ENCODE measurements at places on chromosomes 11 and 22.

- DNase-seq = no peak
Measured at GRCh38 chr11:100637706-100638105, 49.4 kb upstream of the ARHGAP42 start.

DNA sequence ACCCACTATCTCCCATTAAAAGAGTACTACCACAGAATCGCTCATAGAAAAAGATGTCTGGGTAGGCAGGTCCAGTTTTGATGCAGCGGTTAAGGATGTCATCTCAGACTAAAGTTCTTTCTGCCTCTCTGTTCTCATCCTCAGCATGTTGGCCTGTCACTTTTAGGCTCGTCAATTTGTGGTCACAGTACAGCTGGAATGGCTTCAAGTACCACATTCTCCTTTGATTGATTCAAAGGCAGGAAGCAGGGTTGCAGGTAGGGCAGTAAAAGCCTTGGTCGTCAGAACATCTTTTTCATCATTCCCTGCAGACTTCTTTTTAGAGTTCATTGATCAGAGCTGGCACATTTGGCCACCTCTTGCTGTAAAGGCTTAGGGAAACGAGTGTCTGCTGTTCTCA, 28.7 kb downstream of the SDHD start:
- DNase-seq = no peak

- peak; percentile 89 for DNase-seq
Measured at GRCh38 chr11:118921929-118922744, 3.6 kb downstream of the BCL9L start.

DNA sequence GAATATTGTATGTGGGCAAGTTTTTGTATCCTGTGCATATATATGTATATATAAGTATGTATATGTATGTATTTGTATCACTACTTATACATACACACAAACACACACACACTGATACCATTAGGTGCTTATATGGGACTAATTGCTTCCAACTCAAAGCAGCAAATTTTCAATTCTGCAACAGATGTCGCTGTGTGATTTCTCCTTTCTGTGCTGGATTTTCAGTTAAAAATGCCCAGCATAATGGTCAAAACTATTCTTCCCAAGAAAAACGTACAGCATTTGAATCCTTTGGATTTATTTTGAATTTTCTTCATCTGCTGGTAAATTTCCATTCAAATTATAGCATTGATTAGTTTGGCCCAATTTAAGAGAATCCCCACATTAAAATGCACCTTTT, 4.3 kb downstream of the CADM1 start:
- no peak for DNase-seq

DNA sequence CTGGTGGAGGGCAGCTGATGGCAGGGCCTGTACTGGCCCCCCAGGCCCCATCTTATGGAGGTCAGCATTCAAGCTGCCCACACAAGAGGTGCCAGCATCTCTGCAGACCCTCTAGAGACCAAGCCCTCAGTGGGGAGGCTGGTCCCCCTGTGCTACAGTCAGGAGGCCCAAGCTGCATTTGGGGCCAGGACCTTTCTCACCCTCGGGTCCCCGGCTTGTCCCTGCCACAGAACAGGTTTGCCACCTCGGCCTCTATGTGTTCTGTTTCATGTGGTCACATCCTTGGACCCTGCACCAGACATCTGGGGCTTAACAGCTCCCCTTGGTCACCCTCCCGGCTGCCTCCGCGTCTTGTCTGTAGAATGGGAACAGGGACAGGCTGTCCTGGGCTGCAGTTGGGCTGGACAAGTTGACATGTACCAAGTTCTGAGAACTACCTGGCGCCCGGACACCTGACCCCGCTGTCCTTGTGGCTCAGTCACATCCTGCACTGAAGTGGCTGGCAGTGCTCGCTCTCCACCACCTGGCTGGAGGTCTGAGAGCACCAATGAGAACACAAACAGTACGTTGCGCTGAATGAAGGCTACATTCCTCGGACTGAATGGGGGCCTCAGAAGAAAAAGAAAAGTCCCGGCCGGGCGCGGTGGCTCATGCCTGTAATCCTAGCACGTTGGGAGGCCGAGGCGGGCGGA, 2.7 kb upstream of the PLXNB2 start:
- DNase-seq = no peak

GRCh38 chr22:48096411-48096810, 1334.0 kb downstream of the TBC1D22A start:
- no peak for DNase-seq

DNA sequence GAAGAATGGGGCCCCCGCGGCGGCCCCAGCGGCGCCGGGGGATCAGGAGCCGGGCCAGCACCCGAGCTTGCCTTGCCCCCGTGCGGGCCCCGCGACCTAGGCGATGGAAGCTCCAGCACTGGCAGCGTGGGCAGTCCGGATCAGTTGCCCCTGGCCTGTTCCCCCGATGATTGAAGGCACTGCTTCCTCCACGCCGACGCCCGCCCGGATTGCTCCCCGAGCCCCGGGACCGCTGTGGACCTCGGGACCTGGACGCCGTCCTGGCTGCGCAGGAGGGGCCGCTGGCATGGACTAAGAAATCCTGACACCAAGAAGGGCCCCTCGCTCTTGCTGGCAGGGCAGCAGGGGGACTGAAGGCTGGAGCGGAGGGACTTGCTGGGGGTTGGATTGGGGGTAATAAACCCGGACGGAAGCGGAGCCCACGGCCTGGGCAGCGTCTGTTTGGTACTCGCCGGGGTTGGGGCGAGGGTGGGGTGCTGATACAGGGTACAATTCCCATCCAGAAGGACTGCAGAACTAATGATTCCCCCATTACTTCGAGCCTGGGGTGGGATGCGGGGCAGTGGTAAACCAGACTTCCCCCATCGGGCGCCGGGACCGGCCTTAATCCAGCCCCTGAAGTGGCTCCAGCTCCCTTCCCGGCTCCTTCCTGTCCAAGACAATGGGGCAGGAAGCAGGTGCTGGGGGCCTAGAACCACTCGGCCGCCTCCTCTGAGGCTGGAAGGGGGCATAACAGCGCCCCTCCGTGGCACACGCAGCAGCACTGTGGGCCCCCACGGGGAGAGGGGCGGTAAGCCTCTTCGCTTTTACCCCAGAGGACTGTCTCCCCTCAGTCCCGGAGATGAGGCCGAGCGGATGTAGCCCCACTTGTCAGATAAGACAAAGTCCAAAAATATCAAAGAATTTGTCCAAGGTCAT, 1.0 kb downstream of the CCDC85B start:
- DNase-seq = peak; percentile 59

GRCh38 chr11:10628508-10629236, 60.2 kb upstream of the LYVE1 start:
- no peak for DNase-seq

GRCh38 chr11:102010776-102011494, 36.3 kb upstream of the CFAP300 start:
- peak; percentile 83 for DNase-seq

- no peak for DNase-seq
Measured at GRCh38 chr22:42287174-42287890, 16.9 kb upstream of the TCF20 start.

DNA sequence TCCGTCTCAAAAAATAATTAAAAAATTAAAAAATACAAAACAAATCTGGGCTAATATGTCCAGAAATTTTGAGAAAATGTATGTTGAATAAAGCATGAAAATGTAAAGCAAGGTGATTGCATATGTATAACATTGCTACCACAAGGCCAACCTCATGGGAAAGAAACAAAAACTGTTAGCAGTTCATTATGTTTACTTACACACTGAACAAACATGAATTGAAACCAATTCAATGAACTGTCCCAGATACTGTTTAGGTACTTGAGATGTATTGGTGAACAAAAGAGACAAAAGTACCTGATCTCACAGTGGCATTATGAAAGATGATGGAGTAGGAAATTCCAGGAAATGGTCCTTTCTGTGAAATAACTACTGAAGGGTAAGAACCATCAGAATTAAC, 43.8 kb upstream of the IGLL5 start:
- no peak for DNase-seq

DNA sequence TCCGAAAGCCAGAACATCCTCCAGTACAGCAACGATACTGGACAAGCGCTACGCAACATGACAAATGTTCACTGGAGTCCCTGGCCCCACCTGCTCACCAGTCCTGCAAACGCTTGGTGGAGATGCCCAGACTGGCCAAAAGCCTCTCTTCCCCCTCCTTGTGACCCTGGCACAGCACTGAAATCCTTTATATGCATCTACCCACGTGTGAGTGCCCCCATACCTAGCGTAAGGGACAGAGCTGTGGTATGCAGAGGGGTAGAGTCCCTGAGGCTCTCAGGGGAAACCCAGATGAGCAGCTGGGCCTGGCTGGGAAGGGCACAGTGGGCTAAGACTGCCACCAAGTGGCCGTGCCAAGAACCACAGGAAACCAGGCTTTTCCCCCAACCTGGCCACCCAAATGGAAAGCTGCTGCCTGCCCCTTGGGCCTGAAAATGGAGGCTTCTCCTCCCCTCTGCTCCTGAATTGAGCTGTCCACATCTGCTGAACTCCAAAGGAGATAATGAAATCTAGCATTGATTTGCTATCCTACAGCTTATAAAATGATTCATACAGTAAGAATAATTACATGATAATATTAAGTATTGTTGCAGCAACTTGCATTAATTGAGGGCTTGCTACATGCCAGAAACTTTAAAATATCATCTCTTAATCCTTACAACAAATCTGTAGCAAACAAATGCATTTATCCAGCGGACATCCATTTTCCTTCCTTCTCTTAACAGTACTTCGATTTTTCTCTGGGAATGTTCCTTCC, 24.8 kb upstream of the TTC12 start:
- DNase-seq = peak; percentile 64

DNA sequence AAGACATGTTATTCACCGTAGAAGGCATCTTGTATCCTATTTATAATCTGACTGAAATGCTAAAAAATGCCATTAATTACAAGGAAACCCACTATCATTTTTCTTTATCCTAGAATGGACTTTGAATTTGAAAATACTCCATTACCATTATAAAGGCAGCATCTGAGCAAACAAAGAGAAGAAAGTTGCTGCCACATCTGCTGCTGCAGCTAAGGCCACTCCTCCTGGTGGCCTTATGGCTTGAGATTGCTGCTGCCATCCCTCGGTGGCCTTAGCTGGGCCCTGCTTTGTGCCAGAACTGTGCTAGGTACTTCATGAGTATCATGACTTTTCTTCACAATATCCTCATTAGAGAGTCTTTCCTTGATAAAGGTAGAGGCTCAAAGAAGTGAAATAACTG, 1210.1 kb upstream of the TENM4 start:
- no peak for DNase-seq

DNA sequence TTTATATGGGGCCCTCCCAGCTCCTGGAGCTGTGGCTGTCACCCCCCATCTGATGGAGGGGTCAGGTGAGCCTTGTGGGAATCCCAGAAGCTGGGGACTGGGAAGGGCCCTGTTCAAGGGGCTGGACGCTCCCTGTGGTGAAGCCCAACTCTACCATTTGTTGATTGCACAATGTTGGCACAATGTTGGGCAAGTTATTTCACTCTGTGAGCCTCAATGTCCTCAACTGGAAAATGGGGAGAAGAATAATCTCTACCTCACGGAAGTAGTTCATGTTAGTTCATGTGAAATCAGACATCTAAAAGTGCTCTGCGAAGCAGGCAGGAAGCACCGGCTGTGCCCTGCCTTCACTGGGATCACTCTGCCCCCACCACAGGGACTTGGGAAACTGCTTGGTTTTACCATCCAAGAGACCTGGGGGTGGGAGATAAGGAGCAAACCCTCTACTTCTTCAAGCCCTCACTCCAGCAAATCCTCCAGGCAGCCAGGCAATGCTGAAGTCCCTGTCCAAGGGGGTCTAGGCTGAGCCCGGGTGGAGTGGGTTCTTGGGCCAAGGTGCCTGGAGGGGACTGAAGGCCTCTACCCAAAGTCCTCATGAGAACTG, 715 bp upstream of the PRR5 start:
- DNase-seq = no peak

DNA sequence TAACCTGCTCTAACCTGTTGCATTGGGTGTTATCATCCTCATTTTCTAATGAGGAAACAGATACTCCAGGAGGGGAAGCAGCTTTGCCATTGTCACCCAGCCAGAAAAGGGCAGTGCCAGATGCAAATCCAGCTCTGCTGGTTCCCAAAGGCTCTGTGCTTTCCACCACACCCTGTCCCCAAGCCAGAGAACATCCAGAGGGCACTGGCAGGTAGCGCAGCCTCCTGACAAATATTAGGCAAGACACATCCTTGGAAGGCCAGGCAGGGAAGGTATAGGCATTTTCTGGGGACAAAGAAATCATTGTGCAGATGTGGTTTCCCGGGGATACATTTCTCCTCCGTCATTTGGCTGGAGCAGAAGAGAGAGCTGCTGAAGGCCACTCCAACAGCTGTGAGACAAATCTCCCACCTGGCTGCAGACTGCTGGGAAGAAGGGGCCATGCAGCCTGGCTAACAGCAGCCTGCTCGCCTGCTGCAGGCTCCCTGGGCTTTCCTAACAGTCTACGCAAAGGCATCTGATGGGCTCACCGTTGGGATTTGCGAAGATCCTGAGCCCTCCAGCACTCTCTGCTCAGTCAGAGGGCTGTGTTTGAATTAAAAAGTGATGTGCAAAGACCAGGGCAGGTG, 93.9 kb upstream of the PITPNB start:
- no peak for DNase-seq

DNA sequence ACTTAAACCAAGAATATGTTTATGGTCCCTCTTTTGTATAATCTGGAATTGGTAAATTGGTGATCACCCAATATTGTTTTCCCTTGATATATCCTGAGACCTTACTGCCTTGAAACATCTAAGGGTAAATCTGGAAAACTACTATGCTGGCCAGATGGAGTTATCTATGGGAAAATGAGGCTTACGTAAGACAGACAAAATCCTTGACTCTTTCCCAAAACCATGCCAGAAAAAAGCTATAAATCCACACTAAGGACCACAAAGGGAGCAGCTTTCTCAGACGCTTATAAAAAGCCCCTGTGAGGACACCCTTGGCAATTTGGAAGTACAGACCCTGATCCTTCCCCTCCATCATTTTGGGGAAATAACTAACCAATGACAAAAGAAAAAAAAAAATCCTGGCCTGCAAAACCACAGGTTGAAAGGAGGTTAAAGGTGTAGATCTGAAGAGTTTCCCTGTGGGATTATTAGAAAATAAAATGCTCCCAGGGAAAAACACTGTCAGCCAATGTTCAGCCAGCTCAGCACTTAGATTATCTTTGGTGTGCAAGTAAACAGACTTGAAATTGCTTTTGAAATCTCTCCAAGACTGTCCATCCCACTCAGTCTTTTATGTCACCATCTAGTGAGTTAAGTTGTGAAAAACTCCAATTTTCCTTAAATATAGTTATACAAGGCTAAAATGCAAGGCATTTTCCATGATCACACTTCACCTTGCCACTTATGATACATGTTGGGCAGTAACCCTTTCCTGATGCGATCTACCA, 6.6 kb upstream of the AMBRA1 start:
- no peak for DNase-seq

GRCh38 chr22:24501301-24502005, 6.3 kb downstream of the UPB1 start:
- DNase-seq = no peak

- DNase-seq = no peak
Measured at GRCh38 chr11:9046481-9046880, 42.7 kb upstream of the NRIP3 start.

GRCh38 chr11:41983475-41983874, 524.0 kb upstream of the LRRC4C start:
- DNase-seq = peak; percentile 4

DNA sequence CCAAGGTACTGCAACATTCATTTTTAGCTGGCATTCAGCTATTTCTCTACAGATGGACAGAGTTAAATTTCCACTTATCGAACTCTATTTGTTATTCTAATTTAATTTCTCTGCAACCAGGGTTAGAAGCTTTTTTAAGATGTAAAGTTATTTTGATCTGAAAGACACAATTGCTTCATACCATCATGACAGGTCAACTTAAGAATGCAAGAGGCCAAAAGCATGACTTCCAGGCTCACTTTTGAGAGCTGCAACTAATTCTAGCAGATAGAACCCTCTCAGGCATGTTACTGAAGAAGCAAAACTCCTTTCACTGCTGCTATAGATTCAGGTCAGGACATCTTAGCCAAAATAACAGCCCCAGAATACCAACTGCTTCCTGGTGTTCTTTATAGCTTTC, 86.5 kb upstream of the GALNT18 start:
- DNase-seq = no peak

Data from fibroblast of pulmonary artery (primary cell).